ENCODE measurements at places on chromosomes 2 and 18.

DNA sequence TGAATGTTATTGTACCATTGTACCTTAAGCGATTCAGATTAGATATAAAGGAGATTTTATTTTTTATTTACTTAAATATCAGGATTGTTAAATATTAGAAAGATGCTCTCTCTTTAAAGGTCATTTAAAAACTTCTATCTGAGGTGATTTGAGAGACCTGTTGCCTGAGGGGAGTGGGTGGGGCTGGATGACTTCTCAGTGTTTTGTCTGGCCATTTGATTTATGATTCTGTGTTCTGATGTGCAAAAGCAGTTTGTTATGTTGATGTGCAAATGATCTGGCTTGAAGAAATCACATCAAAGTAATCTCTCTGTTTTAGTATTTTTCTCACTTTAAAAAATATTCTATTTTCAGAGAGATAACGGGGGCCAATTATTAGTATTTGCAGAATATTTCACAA is 370.8 kb downstream of the NUP35 start:
- DNase-seq, result no peak

- no peak for DNase-seq
Measured at GRCh38 chr2:68936889-68937288, 15.8 kb downstream of the GKN2 start.

DNA sequence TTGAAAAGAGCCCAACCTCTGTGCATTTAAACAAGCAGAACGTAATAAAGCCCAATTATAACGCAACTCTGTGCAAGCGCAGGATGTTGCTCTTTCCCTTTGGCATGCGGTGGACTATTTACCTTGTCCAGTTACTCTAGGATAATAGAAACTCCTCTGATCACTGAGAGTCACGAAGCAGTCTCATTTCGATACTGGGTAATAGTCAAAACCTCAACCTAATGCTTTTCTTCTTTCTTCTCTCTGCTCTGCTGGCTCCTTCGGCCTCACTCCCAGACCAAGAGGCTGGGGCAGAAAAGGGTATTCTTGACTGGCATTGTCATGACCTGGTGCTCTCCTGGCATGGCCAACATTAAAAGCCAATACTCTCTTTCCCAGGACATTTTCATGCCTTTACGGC is 89.7 kb upstream of the GCFC2 start:
- DNase-seq, result no peak

GRCh38 chr2:161172901-161173540 is 12.8 kb downstream of the TANK start:
- no peak for DNase-seq

DNA sequence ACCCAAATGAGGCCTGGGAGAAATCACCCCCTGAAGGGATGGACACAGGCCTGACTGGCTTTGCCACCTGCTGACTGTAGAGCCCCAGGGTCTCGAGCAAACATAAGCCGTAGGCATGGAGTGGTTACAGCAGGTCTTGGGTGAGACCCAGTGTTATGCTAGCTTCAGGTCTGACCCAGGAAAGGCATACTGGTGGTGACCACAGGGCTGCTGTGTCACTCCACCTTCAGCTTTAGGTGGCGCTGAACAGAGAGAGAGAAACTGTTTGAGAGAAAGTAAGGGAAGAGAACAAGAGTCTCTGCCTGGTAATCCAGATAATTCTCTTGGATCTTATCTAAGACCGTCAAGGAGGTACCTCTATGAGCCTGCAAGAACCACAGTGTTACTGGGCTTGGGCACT is 1544.2 kb upstream of the TMEFF2 start:
- no peak for DNase-seq

DNA sequence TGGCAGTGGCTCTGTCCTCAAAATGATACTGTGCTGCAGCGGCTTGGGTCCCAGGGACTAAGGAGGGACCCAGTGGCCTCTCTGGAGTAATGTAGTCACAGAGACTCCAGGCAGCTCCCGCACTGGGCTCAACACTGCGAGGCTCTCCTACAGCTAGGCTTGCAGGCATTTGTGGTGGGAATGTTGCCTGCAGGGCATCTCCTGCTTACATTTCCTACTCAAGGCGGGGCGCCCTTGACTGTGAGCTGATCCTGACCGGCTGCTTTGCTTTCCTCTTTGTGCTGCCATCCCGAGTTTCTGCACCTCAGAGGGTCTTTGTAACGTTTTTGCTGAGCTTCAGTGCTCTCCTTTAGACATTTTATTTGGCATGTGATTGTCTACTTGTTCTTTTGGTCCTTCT is 177.4 kb upstream of the FN1 start:
- DNase-seq, result no peak

- no peak for DNase-seq
Measured at GRCh38 chr2:71631411-71631931, 178.1 kb downstream of the DYSF start.

- no peak for DNase-seq
Measured at GRCh38 chr2:233828546-233829192, 25.7 kb downstream of the HJURP start.

- DNase-seq, result no peak
Measured at GRCh38 chr2:37342591-37343220, 1.7 kb upstream of the QPCT start.

DNA sequence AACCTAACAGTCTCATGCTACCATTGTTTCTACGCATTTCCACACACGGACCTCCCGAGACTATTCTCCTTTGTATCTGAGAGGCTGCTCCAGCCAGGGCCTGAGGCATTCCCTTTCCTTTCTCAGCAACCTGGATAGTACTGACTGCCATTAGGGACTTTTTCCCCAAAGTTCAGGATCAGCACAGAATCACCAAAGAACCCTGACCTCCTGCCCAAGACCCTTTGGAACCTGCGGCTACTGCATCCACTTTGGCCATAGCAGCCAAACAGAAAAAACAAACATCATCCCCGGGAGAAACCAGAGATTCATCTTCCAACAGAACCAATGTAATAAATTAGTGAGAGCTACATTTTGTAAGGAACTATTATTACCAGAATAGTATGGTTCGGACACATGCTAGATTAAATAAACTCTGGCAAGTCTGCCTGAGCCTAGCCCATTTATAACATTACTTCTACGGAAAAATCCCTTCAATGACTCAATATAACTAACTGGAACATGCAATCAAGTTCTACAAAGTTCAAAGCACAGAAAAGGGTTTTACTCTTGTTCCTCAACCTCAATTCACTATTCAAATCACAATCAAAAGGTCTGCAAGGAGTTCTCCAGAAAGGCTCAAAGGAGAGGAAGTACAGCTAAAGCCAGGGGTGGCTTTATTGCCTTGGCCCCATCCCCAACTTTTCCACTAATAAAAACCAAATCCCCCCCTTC is 51.8 kb downstream of the LPIN2 start:
- DNase-seq, result no peak

GRCh38 chr18:41096504-41096903 is 858.5 kb upstream of the PIK3C3 start:
- DNase-seq, result no peak

DNA sequence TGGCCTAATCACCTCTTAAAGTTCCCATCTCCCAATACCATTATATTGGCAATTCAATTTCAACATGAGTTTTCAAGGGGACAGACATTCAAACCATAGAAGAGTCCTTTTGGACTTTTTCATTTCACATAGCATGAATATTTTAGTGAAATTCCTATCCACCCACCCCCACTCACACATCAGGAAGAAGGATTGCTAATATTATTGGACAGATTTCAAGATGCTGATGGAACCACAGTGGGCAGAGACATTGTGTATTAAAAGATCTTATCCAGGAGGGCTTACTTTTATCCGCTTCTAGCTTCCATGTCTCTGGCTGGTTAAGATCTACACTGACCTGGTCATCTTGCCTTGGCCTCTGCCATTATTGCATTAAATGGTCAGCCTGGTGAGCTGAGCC is 297.4 kb upstream of the ACVR2A start:
- no peak for DNase-seq

DNA sequence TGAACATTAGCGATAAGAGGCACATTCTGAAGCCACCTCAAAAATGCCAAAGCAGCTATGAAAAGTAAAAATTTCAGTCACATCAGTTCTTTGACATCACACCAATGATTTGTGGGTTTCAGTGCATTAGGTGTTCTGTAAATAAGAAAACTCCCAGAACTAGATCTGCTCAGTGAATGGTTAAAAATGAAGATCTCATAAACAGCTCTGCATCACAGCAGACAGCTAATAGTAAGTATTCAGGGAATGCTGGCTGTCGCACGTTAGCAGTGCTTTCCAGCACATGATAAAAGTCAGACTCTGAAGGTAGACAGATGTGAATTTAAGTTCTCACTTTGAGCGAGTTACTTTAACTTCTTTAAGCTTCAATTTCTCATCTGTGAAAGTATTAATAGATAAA is 154.9 kb downstream of the SATB2 start:
- no peak for DNase-seq

DNA sequence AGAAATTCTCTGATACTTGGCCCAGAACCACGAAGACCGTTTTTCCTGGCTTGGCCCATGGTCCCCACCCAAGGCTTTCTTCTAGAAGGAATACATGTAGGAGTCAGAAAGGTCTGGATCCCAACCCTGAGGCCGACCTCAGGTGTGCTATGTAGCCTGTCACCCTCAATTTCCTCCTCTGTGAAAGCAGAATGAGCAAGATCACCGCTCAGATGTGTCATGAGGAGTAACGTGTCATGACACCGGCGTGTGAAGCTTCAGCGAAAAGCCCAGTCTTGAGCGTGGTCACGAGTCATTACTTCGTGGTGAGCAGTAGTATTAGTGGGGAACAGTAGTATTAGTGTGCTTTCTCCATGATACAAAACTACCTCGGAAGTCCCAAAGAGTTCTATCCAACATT is 103.4 kb downstream of the ALPK2 start:
- no peak for DNase-seq

GRCh38 chr2:72956936-72957335 is 39.6 kb downstream of the EMX1 start:
- DNase-seq, result no peak

DNA sequence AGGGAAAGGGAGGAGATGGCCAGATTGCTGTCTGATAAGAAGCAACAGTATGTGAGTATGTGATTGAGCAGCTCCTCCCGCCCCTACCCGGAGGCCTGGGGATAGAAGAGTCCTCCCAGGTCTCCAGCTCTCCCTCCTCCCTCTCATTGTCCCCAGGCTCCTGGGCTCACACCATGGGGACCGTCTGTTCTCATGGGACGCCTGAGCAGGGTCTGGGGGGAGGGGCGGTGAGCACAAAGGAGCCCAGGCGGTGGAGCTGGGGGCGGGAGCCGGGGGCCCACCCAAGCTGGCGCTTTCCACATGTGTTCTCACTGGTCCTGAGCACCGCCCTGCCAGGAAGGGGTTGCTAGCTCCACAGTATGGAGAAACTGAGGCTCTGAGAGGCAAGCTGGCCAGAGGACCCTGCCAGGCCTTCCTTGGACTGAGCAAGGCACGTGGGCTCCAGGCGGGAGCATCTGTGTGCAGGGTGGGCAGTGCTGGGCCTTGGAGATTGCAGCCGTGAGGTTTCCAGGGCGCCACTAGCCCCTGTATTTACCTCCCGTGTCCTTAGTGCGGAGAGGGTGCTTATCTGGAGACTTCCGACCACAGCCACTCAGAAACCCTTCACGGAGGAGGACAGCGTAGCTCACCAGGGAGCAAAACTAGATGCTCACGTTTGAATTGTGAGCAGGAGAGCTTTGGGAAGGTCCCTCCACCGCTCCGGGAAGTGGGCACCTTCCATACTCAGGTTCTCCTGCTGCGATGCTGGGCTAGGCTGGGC is 37.4 kb downstream of the PDIA6 start:
- no peak for DNase-seq

- DNase-seq, result no peak
Measured at GRCh38 chr2:33436083-33436482, 40.4 kb upstream of the RASGRP3 start.

DNA sequence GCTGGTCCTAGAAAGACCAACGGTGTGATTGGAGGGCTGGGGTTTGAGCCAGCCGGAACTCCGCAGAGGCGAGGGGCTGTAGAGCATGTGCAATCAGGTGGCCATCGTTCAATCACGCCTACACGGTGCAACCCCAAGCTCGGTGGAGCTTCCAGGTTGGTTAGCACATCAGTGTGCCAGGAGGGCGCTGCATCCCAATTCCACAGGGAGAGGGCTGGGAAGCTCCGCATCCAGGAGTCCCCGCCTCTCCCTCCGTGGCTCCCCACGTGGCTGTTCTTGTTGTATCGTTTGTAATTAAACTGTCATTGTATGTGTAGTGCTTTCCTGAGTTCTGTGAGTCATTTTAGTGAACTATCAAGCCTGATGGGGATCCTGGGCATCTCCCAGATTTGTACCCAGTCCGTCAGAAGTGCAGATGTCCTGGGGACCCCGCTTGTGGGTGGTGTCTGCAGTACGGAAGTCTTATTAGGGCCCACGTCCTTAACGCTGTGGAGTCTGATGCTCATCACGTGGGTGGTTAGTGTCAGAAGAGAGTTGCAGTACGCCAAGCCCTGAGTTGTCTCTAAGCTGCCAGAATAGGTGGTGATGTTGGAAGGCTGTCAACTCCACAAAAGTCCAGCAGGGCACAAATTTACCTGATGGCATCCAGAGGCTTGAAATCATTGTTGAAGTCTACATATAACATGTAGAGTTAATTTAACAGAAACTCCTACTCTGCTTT is 20.6 kb upstream of the AMMECR1L start:
- no peak for DNase-seq

DNA sequence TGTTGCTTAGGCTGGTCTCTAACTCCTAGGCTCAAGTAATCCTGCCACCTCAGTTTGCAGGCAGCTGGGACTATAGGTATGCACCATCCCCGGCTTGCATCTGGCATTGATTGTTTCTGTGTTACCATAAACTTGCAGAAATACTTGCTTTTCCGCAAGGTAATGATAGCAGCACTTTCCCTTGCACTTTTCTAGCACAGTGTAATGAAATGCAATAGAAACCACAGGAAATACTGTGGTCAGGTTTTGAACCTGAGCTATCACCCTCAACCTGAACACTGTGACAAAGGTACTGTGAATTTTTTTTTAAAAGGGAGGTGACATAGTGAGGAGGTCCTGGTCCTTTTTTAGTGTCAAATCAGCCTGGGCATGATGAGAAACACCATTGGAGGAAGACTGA is 38.3 kb downstream of the DHRS9 start:
- no peak for DNase-seq

DNA sequence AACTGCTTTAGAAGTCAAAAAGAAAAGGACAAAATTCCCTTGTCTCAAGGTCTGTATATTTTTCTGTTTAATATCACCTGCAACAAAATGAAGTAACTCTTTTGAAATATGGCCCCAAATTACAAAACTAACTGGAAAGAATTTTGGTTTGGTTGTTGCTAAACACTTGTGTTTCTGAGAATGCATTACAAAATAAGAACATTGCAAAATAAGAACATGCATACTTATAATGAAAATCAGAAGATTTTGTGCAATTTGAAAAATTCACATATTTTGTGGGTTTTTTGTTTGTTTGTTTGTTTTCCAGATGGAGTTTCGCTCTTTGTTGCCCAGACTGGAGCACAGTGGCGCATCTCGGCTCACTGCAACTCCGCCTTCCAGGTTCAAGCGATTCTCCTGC is 21.8 kb downstream of the NDUFB3 start:
- no peak for DNase-seq

GRCh38 chr2:173545364-173545763 is 190.7 kb downstream of the CDCA7 start:
- no peak for DNase-seq

DNA sequence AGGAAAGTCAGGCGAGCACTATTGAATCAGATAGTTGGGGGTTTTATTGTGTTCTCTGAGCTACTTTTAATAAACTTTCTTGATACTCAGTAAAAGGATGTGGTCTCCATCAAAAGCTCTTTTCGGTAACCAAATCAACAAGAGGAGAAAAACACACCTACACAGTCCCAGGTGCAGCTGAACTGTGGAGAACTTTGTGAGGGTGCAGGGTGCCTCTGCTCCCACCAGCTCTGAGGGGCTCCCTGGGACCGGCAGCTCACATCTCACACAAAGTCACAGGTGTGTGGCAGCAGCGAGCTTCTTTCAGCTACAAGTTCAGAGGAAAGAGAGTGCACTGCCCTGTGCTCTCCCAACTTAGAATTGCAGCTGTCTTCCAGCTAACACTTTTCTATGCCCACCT is 650.4 kb downstream of the RNF144A start:
- no peak for DNase-seq

All from GM12892 (cell line).